Central memory CD8-positive, alpha-beta T cell (primary cell): ENCODE measurements at places on chromosomes 3 and 15.

DNA sequence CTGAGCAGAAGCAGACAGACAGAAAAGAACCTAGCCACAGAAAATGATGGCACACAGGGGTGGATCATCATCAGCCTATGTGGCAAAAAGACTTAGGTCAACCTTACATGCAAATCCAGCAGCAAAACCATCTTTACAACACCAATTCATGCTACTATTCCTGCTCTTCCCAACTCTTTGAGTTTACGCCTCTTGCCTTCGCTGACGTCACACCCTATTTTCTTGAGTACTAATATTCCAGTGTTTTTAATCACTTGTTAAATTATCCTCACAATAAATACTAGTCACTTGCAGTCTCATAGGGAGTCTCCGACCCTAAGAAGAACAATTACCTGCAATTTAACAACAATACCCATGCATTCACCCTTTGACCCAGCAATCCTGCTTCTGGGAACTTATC is 6.0 kb upstream of the PSMD6 start:
- no peak for DNase-seq

DNA sequence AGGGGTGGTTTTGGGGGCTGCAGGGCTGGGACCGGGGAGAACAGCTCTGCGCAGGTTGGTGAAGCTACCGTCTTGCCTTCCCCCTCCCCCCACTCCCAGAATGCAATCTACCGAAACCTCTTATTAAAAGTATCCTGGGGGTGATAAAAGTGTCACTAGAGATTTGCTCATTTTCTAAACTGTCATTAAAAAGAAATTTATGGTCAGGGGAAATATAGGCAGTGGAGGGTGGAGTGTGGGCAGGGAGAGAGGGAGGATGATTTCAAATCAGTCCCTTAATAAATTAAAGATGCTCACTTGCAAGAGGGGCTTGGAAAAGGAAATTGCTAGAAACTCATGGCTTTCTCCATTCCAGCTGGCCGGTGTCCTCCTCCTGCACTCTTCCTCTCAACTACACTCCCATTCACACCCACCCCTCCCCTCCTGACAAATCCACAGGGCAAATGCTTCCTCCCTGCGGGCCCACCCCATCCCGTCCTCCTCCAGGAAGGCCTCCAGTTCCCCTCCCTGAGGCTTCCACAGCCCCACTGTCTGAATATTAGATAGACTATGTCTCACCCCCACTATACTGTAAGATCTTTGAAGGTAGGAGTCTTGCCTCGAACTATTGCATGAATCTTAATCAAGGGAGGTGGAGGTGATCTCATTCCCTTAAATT is 83.9 kb downstream of the TLE3 start:
- DNase-seq = no peak

DNA sequence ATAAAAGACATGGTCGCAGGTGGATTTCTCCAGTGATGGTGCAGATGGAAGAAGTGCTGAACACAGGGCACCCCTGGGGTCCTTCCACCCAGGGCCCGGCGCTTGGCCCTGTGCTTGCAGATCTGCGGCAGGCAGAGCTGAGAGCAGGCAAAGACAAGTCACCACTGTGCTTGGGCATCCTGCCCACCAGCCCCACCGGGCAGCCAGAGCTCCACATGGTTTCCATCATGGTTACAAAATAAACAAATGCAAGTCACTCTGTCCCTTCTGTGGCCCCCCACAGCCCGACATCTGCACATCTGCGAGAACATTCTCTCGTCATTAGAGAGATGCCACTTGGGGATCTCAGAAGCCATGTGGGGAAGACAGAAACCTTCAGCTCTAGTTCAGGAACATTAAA is 37.6 kb upstream of the SFMBT1 start:
- no peak for DNase-seq

DNA sequence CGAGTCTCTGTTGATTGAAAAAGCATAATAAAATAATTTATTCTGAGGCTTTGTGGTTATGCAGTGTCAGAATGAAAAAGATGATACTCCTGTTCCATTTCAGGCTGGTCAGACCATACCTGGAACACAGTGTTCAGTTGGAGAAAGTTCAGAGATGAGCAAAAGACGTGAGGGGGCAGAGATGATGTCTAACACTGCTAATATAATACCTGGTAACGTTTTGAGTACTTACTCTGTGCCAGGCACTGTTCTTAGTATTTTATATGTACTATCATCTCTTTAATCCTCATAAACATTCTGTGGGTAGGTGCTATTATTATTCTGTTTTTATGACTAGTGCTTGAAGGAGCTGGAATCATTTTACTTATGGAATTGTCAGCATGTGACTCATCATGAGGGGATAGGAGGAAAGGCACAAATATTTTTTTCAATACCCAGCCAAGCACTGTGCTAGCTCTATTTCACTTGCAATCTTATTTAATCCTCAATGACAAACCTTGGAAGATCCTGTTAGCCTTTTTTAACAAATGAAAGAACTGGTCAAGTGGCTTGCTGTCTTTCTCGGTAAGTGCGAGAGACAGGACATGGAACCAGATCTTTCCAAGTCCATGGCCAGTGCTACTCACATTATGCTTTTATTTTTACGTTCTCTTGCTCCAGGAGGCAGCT is 31.8 kb downstream of the IQGAP1 start:
- DNase-seq = no peak

GRCh38 chr3:178325330-178325729 is 210.9 kb upstream of the KCNMB2 start:
- DNase-seq = no peak

GRCh38 chr3:46986055-46986730 is 6.7 kb downstream of the NBEAL2 start:
- no peak for DNase-seq

DNA sequence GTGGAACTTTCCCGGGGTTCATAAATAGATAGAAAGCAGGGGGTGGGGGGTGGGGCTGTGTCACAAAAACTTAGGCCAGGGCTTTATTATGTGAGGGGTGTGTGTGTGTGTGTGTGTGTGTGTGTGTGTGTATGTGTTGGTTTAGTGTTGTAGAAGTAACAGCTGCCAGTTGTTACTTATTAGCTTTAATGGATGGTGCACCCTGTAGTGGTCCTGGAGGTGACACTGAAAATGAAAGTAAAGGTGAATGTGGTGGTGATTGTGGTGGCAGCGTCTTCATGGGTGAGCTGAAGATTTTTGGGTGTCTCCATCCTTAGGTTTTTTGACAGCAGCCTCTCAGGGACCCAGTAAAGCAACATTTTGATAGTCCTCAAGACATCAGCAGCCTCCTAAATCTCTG is 449.9 kb downstream of the PDCD6IP start:
- DNase-seq = no peak

DNA sequence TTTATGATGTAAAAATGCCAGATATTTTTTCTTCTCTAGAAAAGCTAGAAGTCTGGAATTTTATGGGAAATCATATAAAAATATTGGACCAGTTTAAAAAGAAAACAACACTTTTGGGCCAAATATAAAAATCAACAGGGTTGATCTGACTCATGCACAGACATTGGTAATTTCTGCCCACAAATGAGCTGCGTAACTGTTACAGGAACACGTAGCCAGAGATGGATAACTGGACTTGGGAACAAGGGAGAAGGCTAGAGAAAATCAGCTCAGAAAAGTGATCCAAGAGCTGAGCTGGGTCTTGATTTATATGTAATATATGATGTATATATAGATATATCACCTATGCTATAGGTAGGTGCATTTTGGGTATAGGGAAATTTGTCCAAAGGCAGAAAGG is 36.8 kb upstream of the NAALADL2 start:
- DNase-seq = no peak

- no peak for DNase-seq
Observed at GRCh38 chr3:167880183-167880582, 144.7 kb downstream of the SERPINI1 start.

GRCh38 chr15:81336568-81336967 is 12.6 kb upstream of the STARD5 start:
- no peak for DNase-seq

DNA sequence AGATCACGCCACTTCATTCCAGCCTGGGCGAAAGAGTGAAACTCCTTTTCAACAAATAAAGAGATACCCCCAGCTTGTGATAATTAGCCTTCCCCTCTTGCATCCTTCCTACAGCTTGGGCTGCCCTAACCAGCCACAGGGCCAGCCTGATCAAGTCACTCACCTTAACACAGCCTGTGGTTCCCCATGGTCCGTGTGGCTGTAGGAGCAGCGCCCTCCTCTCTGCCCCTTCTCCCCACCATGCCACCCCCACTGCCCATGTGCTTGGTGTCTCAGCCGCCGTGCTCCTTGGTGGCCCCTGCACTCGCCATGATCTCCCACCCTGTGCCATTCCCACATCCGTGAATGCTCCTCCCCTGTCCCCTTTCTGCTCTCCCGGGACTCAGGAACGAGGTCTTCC is 13.2 kb upstream of the RPP14 start:
- DNase-seq = no peak

DNA sequence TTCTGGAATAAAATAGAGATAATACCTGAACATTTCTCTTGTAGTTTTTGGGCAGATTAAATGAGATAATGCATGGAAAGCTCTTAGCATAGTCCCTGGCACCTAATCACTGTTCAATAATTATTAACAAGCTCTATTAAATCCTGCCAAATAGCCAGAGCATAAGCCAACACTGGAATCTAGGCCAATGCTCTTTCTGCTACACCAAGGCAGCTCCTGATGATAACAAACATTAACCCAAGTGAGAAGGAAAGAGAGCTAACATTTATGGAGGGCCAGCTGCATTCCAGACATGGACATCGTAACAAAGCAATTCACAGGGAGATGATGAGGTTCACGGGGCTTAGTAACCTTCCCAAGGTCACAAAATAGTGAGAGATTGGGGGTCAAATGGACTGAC is 23.3 kb downstream of the LARP6 start:
- DNase-seq = no peak

DNA sequence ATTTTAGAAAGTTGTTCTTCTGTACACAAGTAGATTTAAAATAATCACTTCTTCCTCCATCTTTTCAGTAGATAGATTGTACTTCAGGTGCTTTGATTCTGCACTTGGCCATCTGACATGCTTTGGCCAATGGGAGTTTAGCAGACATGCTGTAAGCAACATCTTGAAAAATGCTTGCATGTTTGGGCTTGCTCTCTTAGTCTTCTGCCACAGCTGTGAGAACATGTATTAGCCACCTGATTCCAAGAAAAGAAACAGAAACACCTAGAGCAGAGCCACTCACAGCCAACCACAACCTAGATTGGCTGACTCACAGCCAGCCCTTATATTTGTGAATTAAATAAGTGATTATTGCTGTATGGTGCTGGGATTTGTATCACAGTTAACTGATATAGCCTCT is 70.2 kb upstream of the GADL1 start:
- no peak for DNase-seq

- no peak for DNase-seq
Observed at GRCh38 chr3:89402051-89402450, 294.6 kb downstream of the EPHA3 start.
